Activated T-cell treated with anti-CD3 and anti-CD28 coated beads, Interleukin-2, amount 50 U/mL, for 72 hours (primary cell): ENCODE measurements at places on chromosomes 3 and 15.

DNA sequence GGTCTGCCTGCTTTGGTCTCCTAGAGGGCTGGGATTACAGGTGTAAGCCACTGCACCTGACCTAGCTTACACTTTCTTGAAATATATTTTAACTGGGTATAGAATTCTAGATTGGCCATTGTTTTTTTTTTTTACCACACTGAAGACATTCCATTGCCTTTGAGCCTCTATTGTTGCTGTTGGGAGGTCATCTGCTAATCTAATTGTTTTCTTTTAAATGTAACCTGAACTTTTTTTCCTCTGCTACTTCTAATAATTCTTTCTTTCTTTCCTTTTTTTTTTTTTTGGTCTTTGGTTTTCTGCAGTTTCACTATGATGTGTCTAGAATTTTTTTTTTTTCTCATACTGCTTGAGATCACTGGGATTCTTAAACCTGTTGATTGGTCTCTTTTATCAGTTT lies 28.1 kb downstream of the ERICH6 start:
- DNase-seq, result no peak

DNA sequence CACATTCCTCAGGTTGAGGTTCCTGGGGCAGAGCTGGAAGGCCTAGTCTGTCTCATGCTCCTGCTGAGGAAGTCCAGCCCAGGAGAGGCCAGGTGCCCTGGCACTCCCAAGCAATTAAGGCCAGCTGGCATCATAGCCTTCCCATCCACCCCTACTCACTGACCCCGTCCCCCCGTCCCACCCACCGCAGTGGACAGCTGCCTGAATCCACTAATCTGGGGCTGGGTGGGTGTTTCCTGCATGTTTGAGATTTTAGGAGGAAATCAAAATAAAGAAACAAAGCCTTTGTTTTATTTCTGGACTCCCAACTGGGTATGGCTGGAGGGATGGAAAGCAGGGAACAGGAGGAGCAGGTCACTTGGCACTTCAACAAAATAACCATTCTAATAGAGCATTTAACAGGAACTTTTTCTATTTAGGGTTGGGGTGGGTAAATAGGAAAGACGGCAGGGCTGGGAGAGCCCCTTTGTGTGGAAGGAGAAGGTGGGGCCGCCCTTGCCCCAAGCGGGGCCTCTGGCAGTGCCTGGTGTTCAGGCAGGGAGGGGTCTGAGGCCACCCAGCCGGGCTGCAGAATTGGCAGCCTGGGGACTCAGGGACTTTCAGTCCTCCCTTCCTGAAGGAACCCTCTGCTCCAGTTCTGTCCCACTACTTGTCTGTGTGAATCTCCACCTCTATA lies 8.5 kb downstream of the MRAS start:
- no peak for DNase-seq

DNA sequence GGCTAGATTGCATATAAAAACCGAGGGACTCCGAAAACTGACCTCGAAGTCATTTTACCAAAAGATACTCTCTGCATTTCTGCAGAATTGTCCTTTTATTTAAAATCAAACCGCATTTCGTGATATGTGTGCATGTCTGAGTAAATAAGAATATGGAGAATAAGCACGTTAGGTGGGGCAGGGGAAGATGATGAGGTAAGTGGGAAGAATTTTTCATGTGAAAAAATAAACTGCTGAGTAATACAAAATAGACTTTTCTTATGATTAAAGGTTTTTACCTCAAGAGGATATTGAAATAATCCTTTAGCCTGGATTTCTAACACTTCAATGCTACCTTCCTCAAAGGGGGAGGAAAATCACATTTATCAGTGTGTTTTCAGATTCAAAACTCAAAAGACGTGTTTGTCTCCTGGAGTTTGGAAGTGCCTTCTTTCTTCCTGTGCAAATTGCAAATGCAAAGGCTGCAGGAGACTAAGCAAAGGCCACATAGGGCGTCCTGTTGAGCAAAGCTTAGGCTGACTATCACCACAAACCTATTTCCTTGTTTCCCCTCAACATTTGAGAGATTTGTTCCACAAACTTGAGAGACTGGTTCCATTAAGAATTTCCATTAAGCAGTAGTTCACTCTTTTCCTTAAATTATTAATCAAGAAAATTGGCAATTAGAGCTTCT lies 813.5 kb downstream of the MCTP2 start:
- no peak for DNase-seq

- no peak for DNase-seq
Observed at GRCh38 chr3:70000028-70000410, 486 bp downstream of the SAMMSON start.
